Hepatocyte (in vitro differentiated cells): ENCODE measurements at places on chromosomes 2 and 18. TPM values are rescaled to one million over a fixed set of nuclear protein-coding genes. Genes with fewer than 3 reads are reported as not detected.

The ITGA4 gene
- total RNA-seq, result 4.1 and 6.3 TPM in 2 replicates

The BAZ2B gene
- 83.3 and 115 TPM in 2 replicates for total RNA-seq

The EMX1 gene
- 0.12 and 1.2 TPM in 2 replicates for total RNA-seq

The EVA1A gene
- 30.8 and 36.2 TPM in 2 replicates for total RNA-seq

The CERKL gene
- total RNA-seq, result 1.1 and 2.3 TPM in 2 replicates

The ACVR1C gene
- total RNA-seq, result 2.4 and 3.0 TPM in 2 replicates

The EFHD1 gene
- 3.0 and 4.2 TPM in 2 replicates for total RNA-seq

The NT5C1B gene
- total RNA-seq, result not detected in 2 replicates

The CTAGE1 gene
- 0.12 and 0.47 TPM in 2 replicates for total RNA-seq

The HRH4 gene
- not detected in 2 replicates for total RNA-seq

- no peak for DNase-seq
Measured at GRCh38 chr18:63291278-63291677, 28.3 kb downstream of the BCL2 start.

DNA sequence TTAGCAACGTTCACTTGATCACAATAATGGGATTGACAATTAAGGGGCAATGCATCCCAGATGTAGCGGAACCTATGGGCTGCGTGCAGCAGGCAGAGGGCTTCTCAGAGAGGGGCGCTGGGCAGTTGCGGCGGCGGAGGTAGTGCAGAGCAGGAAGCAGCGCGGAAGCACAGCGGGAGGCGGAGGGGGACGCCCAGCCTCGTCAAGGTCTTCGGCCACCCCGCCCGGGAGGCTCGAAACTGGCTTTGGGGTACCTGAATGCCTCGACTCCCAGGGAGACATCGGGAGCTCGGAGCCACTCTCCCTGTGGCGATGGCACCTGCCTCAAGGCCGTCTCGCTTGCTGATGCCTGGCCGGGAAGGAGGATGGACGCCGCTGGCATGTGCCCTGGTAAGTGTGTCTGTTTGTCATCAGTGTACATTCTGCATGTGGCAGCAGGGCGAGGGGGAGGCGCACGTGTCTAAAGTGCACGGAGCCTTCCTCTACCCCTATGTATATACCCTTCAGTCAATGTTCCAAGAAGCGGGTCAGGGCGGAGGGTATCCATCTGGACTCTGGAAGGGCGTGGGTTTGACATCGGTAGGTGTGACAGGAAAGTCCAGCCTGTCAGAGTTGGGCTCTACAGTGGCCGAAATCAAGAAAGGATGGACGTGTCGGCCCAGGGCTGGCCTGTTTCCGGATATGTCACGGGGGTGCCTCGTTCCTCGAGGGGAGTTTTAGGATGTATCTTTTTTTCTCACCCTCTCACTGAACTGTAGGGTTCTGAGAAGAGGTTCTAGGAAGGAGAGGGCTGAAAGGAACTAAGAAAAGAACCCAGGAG is 7.5 kb upstream of the SP9 start:
- no peak for DNase-seq

DNA sequence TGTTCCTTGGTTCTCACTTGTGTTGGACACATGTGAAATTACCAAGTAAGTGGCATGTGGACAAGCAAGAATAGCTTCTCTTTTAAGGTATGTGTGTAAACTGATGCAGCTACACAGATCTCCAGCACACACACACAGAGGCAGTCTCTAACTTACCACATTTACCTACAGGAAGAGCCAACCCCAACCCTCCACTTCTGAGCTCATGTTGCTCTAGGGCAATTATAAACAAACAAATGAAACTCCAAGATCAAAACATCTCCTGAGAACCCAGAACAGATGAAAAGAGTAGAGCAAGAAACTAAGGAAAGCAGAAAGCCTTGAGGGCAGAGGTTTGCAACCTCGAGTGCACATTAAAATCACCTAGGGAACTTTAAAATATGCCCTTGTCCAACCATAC is 16.0 kb upstream of the TMEM37 start:
- no peak for DNase-seq

DNA sequence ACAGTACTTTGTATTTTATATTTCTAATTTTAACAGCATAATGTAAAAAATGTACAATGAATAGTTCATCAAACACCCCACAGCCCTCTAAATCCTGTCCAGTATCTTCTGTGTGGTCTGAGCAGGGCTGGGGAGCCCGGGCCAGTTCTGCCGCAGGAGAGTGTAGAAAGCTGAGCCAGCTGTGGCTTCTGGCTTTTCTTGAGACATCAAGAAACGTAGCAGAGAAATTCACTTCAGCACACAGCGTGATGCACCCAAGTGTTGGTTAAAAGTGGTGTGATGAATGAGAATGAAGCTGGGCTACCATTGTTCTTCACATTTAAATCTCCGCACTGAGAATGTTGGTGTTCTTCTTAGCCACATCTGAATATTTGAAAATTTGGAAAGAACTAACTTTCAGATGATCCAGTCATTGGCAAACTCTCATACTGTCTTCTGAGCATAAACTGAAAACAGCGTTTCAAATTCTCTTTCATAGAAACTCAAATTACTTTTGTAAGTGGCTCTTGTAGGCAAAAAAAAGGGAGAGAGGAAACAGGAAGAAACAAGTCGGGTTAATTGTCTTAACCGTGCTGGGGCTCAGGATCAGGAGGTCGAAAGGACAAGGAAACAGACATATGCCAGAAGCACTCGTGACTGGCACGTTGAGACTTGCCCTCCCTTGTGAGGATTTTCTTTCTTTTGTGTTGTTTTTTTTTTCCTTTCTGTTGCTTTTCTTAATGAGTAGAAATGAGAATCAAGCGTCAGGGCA is 23.4 kb upstream of the TMEM87B start:
- DNase-seq, result no peak

DNA sequence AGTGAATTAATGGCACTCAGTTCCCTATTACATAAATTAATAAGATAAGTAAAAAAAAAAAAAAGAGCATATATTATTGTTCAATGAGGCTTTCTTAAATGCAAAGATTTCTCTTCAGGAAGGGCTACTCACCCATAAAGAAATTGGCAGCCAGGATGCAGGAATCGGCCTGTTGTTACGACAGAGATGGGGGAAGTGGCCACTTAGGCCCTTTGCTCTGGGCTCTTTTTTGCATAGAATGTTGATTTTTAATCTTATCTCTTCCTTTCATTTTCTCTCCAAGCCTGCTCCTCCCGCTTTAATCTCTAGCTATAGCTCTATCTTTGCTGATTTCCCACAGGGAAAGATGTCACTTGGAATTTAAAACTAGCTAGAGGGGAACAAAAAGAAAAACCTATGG is 391.8 kb upstream of the CRIM1 start:
- no peak for DNase-seq

DNA sequence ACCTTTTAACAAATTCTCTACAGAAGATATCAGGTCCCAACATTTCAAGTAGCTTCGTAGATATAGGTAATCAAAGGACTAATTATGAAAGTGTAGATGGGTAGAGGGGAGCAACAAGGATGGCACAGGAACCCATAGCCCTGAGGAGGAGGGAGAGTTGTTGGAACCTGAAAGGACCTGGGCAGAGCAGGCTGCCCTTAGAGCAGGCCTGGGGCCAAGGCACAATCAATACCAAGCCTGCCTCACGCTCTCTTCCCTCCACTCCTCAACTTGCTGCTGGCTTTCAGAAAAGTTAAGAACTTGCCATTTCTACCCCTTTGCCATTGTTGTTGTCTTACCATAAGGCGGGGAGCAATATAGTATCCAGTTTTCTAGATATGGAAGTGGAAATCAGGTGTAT is 10.1 kb upstream of the NAT8 start:
- DNase-seq, result no peak

GRCh38 chr18:42814184-42814583 is 301.3 kb downstream of the RIT2 start:
- DNase-seq, result no peak

DNA sequence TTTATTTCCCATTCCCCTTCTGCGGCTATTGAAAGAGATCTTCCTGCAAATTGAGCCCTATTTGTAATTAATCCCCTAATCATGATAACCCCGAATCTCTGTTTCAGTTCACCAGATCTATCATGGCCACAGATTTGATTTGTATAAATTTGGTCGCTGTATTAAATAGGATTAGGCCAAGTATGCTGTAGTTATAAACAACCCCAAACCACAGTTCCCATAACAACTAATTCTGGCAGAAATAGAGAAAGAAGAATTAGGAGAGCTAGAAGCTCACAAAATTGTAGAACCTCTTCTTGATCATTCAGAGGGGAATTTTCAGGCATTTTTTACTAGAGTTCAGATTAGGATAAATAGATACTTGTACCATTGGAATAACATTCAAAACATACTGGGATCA is 433.7 kb upstream of the TNP1 start:
- DNase-seq, result no peak

- DNase-seq, result no peak
Measured at GRCh38 chr18:63306249-63306648, 13.3 kb downstream of the BCL2 start.

DNA sequence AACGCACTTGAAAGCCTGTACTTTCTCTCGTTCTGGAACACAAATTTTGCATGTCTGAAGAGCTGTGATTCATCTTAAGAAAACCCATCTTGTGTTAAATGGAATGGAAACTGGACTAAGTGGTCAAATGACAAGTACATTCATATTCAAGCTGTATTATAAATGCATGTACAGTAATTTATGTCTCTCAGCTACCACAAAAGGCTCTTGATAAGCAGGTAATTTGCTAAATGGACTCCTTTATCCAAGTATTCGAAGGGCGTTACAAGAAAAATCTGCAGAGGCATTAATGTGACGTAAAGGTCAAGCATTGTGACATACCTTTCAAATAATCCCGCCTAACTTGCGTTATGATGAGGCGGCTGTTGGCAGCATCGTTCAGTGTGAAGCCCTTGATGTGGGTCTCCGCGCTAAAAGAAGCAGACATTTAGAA is 66.6 kb downstream of the ABCG8 start:
- DNase-seq, result no peak

DNA sequence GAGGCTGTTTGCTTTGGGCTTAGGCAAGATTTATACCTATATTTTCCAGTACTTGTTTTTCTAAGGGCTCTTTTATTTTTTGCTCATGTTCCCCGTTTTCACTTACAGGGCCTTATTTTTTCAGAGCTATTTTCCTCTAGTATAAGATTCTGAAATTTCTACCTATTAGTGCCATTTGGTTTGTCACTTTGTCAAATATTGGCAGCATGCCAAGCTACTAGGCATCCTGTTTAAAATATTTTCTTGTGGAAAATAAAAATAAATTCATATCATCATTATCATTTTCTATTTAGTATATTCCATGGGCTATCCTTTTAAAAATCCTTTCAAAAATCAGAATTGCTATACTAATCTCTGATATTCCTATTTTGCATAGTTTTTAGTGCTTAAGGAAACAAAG is 64.8 kb upstream of the CHST9 start:
- no peak for DNase-seq

DNA sequence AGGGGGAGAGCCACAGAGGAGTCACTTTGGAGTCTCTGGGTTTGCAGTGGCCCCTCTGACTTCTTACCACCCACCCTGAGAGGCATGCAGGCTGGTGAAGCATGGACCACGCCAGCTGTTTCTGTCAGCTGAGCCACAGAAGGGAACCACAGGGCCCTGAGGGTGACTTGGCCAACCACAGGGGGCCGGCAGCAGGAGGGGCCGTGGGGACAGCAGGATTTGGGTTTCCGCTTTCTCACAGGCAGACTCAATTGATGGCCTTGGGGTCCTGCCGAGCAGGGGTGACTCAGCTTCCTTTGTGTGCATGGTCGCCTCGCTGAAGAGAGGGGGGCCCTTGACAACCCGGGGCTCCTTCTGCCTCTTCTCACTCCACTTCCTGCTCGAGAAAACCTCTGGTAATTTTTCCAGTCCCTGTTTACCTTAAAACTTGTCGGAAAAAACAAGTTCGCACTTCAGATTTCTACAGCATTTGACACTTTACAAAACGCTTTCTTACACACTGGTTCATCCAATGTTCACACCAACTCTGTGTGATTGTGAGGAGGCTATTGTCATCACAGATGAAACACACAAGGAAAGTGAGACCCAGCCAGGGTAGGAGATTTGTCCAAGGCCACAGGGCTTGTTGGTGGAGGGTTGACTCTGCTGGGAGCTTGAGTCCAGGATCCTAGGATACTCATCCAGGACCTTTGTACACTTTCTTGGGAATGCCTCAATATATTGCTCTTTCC is 311.2 kb downstream of the LPIN1 start:
- no peak for DNase-seq

- DNase-seq, result no peak
Measured at GRCh38 chr2:60759654-60760053, 3.6 kb downstream of the PAPOLG start.

GRCh38 chr2:191265311-191266170 is 20.3 kb downstream of the MYO1B start:
- no peak for DNase-seq

- DNase-seq, result no peak
Measured at GRCh38 chr2:208186893-208187292, 2.9 kb downstream of the C2orf80 start.

GRCh38 chr18:58455314-58456188 is 173.3 kb downstream of the ALPK2 start:
- no peak for DNase-seq

DNA sequence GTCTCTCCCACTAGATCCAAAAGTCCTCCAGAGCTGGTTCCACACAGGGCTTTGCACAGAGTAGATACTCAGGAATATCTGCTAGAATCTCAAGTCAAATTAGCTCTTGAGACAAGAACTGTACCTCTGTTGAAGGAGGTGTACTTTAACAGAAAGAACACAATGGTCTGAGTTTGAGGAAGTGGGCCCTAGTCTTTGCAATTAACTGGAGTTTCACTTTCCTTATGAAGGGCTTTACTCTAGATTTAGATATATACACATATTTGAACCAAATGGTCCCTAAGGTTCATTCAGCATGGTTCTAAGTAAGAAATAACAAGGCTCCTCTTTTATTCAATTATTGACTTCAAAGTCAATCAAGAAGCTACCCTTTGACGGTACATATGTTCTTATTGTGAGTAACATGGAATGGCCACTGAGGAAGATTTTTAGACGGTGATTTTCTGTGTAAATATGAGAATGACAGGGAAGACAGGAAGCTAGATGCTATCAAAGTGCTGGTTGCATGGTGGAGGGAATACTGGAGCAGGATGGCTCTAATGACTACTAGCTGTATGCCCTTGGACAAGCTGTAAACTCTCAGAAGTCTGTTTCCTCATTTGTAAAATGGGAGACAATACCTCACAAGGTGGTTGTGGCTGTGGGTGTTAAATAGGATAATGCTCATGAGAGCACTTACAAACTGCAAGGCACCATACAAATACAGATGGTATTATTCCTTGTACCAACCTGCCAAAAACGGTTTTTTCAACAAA is 73.5 kb upstream of the SERTAD2 start:
- DNase-seq, result no peak

DNA sequence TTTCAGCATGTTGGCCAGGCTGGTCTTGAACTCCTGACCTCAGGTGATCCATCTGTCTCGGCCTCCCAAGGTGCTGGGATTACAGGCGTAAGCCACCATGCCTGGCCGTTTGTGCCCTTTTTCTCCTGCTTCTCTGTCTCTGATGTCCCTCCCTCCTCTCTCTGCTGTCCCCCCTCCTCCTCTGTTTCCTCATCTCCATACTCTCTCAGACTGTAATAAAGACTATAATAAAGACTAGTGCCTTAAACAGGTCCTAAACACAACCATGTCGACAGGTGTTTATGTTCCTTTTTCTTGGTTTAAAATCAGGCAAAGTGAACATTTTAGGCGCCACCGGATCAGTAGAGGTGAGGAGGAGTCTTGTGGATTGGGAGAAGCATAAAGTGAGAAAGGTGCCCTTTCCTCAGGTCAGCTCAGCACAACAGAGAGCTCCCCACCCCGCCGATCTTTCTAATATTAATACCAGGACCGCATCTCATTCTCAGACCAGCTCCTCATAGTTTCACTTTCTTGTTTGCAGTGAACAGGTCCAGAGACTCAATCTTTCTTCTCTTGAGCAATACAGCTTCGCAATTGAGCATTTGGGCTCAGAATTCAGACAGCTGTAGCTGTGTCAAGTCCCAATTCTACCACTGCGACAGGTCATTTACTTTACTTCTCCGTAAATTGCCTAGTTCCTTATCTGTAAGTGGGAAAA is 23.7 kb downstream of the TIMM21 start:
- DNase-seq, result no peak
